ENCODE measurements at places on chromosomes 6 and 20.

- DNase-seq = no peak
Measured at GRCh38 chr6:167422934-167423333, 98.0 kb downstream of the TTLL2 start.

- DNase-seq = no peak
Measured at GRCh38 chr6:35258858-35259193, 709 bp upstream of the ZNF76 start.

- DNase-seq = no peak
Measured at GRCh38 chr6:159996087-159996622, 27.3 kb downstream of the IGF2R start.

GRCh38 chr6:46513533-46513932 lies 22.3 kb upstream of the RCAN2 start:
- DNase-seq = no peak

GRCh38 chr6:168318090-168318489 lies 1.5 kb downstream of the DACT2 start:
- DNase-seq = no peak

DNA sequence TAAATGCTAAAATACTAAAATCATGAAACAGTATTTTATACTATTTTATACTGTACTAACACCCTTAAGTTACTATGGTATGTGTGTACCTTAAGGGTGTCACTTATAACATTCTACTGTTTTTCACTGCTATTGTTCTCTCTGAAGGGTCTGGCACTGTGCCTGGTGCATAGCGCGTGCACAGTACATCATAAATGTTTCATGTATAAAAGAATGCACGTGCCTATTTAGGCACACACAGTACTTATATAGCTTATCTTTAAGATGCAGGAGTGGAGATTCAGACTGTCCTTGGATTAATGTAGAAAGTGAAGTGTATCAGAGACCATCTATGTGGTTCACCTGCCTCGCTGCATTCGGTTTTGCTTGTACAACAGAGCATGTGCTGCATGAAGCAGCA lies 64.0 kb upstream of the SGK1 start:
- no peak for DNase-seq

GRCh38 chr6:42315259-42315990 lies 97.8 kb upstream of the MRPS10 start:
- no peak for DNase-seq

DNA sequence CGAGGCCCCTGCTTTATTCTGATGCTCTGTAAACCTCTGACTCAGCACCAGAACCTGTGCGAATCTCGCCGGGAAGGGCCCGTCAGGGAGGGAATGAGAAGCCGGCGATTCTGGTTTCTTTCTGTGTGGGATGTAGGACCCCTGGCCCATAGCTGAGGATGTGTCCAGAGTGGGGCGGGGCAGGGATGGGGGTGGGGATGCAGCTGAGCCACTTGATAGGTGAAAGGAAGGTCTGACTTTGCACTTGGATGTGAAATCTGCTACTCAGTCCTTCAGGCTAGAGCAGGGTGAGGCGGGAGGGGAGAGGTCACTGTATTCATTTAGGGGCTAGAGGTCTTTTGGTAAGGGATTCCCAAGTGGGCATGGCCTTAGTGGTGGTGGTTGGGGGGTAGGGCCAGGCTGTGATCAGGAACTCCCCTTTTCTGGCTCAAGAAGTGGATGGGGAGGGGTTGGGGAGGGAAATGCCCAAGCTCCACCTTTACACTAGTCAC lies 2.3 kb downstream of the TOX2 start:
- DNase-seq = no peak

DNA sequence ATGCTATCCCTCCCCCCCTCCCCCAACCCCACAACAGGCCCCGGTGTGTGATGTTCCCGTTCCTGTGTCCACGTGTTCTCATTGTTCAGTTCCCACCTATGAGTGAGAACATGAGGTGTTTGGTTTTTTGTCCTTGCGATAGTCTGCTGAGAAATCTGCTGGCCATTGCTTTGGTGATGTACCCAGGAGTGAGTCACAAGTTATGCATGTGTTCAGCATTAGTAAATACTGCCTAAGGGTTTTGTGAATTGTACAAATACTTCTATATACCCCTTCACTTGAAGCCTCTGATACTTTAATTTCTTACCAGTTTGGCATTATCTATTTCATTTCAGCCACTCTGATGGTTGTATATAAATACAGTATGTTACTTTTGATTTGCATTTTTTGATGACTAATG lies 711.3 kb upstream of the GJE1 start:
- DNase-seq = no peak

GRCh38 chr6:116084284-116084683 lies 16.4 kb upstream of the NT5DC1 start:
- no peak for DNase-seq

DNA sequence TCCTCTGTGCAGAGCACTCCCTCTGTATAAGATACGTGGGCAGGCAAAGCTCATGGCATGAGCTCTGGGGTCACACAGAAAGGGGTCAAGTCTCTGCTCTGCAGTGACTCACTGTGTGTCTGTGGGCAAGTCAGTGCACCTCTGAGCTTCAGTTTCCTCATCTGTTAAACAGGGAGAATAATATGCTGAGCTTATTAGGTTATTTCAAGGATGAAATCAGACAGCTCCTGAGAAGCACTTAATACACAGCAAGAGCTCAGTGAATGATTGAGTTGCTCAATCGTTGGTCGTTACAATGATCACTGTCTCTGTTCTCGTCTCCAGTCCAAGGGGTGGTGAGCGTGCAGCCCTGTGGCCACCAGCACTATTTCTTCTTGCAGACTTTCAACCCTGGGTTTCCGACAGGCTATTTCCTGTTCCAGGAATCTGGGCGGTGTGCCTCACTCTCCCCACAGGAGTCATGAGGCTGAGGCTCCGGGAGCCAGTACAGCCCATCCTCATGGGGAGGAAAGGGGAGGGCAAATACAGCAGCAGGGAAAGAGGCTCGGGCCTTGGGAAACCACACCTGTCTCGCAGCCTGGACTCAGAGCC lies 28.9 kb downstream of the KIAA1755 start:
- no peak for DNase-seq

DNA sequence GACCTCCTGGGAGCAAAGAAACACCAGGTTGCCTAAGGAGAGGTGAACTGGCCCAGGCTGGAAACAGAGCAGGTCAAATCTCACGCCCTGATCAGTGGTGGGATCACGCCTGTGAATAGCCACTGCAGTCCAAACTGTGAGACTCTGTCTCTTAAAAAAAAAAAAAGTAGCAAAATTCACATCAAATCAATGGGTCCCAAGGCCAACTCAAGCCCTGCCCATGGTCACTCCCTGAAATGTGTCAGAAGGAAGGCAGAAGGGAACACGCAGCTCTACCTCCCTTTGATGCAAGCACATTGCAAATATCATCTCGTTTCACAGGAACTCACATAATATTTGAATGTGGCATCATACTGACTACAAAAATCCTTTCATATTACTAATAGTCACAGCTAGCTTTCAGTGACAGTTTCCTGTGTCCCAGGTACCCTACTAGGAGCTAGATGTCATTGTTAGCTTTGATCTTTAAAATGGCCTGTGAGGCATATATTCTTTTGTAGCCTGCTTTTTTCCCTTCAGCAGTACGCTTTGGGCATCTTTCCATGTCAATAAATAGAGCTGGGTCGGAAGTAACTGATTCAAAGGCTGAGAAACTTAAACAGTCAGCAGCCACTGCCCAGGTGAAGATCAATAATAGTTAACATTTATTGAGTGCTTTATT lies 14.4 kb upstream of the TTPAL start:
- DNase-seq = no peak

GRCh38 chr6:54916858-54917257 lies 70.3 kb downstream of the FAM83B start:
- DNase-seq = no peak

- DNase-seq = no peak
Measured at GRCh38 chr20:48837014-48837413, 9.2 kb upstream of the PREX1 start.

DNA sequence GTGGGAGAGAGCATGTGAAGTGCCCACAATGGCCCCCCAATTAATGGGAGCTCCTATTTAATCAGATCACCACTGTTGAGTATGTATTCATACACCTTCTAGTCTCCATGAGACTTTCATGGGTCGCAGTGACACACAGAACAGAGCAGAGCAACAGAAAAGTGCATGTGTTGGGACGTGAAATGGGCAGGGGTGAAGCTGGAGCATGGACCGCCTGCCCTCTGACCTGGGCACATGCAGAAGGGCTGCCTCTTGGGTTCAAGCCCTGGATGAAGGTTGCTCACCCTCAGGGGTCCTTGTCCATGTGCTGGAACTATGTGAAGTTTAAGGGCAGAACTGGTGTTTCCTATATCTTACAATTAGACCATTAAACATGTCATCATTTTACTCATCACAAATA lies 106.0 kb upstream of the PHACTR3 start:
- DNase-seq = no peak

GRCh38 chr20:32792316-32792715 lies 27.4 kb upstream of the MAPRE1 start:
- no peak for DNase-seq

DNA sequence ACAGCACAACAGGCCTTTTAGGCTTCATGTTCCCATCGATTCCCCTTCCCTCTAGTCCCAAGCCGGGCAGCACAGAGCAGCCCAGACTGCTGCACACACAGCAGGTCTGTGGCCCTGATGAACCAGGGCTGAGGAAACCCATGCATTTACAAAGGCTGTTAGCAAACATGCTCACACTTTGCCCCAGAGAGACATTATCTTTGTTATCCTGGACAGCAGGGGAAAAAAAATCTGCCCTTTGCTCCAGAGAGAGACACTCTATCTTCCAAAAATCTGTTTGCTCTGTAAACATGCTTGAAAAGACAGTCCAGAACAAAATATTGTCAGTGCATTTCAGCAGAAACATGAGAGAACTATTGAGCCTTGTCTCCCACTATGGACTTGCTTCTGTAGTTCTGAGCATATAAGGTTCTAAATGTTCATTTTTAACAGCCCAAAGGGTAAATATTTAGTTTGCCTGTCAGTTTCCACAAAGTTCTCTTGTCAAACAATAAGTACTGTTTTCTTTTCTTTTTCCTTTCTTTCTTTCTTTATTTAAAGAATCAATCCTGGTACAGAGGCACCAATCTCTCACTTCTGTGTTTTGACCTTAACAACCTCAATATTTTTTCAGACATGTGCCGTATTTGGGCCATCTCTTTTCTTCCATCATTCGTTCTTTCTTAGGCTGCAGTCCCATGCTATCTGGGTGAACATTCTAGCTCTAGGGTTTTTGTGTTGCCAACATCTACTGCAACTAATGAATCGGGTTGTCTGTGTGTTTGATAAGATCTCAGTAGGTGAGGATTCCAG lies 468.0 kb downstream of the EPM2A start:
- DNase-seq = no peak

DNA sequence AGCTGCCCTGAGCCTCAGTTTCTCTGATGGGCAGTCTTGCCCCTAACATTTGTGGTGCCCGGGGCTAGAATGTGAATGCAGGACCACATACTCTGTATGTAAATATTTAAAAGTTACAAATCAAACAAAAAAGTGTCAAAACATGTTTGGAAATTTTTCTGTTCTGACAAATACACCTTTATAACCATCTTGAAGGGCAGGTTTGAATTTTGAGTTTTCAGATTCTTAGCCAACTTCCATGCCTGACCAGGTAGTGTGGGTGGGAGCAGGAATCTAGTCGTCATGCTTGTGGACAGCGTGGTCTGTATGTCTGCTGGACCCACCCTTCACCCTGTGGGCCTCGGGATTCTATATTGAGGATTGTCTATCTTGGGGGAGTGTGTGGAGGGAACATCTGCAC lies 325.1 kb downstream of the SOX4 start:
- no peak for DNase-seq

- DNase-seq = no peak
Measured at GRCh38 chr20:16011519-16011918, 561.7 kb downstream of the KIF16B start.

GRCh38 chr6:52503323-52503747 lies 73.5 kb downstream of the TRAM2 start:
- no peak for DNase-seq
